ENCODE measurements at places on chromosomes 5 and 9.

DNA sequence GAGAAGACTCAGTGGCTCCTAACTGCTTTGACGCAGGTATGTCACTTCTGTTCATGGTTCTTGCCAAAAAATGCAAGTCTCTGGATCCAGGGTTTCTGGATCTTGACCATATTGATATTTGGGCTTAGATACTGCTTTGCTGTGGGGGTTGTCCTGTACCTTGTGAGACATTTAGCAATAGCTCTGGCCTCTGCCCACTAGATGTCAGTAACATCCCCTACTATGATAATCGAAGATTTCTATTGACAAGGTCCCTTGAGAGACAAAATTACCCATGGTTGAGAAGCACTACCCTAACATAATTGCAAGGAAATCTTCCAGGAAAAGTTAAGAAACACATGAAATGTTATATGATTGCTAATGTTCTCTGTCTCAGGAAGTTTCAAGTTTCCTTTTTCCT lies 285.4 kb downstream of the TMEM232 start:
- DNase-seq, result no peak

DNA sequence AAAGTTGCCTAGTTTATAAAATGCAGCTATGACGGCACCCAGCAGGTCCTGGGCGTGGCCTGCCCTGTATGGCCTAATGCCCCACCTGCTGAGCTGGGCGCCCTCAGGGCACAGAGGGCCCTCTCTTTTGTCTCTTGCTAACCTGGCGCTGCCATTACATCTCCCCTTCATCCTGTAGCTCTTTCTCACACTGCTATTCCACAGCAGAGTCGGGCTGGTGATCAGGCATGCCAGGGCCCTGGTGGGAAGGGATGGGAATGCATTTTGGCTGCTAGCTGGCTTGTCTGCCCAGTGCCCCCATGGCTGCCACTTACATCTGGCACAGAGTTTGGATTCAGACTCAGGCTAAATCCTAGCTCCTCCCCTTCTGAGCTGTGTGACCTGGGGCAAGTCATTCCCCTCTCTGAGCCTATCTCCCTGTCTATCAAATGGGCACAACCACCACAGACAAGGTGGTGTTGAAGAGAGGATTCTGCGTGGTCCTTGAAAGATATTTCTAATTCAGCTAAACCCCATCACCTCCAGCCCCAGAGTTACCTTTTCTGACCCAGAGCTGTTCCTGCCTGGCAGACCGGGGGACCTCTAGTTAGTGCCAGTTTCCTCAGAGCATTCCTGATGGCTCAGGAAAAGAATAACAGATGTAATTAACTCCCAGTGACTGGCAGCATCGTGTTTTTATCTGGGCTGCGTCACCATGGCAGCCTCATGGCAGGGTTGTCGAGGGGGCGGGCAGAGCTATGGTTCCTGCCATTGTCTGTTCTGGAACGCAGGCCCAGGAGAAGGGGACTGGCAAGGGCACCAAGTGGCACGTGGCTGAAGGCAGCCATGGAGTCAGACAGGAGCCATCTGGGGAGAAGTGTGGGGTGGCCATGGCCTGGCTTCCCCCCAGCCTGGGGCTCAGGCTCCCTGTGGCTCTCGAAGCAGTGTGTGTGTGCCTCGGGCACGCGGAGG lies 6.3 kb downstream of the PRR7 start:
- DNase-seq, result peak; percentile 32

- DNase-seq, result no peak
These were observed 48.4 kb downstream of the ADAMTS16 start for GRCh38 chr5:5188376-5189050.

GRCh38 chr5:59187857-59188256 lies 605.0 kb downstream of the RAB3C start:
- DNase-seq, result no peak

GRCh38 chr5:159763562-159763961 lies 152.7 kb upstream of the ADRA1B start:
- DNase-seq, result no peak

GRCh38 chr5:154517181-154517580 lies 39.2 kb upstream of the HAND1 start:
- no peak for DNase-seq

DNA sequence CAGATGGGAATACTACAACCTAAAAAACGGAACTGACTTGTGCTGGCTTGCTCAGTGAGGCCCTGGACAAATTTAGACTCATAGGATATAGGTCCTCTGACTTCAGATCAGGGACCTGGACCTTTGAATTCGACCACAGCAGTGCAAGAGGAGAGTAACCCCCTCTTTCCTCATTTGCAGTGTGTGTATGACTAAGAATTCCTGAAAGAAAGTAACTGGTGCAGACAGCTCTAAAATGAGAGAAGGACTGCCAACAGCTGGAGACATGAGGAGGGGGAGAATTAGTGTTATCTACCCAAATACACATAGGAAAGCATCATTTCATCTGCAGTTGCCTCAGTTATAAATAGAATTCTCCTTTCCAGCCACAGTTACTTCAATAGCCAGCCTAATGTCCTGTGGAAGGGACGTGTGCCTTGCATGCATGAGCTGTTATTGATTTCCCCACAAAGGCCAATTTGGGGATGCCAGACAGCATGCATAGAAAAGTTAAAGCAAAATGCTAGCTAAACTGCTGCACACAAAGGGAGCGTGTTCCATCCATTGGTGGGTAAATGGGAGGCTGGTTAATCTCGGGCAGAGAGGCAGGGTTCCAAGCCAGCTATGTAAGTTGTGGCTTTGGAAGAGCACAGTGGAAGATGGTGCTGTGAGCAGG lies 442.7 kb downstream of the CDK5RAP2 start:
- no peak for DNase-seq

DNA sequence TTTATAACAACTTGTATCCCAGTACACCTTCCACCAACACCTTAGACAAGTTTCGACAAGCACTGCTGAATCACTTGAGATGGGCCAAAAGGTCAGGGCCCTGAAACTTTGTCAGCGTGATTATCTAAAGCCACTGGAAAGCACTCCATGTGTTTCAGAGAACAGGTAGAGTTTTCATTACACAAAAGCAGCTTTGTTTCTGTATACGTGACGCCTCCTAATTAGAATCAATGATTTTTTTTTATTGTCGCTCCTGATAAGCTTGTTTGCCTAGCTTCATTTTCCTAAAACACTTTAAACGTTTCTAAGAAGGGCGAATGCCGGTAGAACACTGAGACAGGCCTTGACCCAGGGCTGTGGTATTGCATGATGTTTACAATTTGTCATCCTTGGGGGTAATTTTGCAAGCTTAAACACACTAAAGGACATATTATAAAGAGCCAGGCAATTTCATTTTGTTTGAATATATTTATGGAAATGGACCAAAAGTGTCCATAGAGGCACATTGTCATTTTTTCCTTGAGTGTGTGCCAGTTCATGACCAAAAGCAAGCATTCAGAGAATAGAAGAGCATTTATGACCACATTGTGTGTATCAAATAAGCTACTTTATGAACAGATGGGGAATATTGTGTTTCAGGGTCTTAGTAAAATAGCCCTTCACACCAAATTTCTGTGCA lies 193.6 kb downstream of the GLIS3 start:
- DNase-seq, result no peak
